ENCODE measurements at places on chromosomes 11 and 22.

DNA sequence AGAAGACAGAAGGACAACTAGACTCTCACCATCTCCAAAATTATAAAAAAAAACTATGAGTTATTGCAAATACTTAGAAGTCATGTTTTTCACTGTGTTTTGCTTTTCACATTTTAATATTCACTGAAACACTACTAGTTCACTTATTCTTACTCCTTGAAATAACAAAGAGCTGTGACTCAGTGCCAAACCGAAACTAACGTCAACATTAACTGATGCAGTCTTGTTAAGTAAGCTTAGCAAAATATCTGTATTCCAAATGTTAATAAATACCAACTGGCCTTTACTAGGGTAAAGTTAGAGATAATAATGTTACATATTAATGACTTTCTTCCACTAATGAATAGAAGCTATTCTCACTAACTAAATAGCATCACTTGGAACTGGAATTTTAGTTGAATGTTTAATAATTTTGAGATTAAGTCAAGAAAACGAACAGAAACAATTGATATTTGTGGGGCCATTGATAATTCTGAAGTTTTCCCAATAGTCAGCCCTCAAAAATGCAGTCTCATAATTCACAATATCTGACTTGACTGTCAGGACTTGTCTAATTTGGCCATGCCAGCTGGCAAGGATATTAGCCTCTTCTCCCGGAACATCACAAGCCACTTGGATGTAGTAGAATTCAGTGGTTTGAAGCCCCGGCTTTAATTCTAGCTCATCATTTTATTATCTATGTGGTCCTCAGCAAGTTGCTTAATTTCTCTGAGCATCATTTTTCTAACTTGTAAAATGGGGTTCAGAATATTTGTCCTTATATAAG is 230.1 kb upstream of the DDI1 start:
- no peak for DNase-seq

DNA sequence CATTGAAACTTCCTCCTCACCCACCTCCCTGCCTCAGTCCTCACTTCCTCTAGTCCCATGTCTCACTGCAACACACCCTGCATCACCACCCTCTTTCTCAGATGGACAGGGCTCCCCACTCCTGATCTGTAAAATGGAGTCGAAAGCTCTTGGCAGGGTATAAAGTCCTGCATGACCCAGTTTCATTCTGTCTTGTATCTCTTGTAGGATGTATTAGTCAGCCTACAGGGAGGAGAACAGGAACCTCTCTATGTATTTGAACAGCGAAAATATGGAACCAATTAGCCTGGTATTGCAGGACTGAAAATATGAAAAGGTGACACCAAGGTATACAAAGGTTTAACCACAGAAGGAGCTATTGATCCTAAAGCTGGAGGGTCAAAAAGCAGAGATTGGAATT is 156.9 kb upstream of the SNX19 start:
- DNase-seq: no peak

GRCh38 chr11:36695111-36695510 is 97.1 kb upstream of the RAG2 start:
- DNase-seq: no peak

DNA sequence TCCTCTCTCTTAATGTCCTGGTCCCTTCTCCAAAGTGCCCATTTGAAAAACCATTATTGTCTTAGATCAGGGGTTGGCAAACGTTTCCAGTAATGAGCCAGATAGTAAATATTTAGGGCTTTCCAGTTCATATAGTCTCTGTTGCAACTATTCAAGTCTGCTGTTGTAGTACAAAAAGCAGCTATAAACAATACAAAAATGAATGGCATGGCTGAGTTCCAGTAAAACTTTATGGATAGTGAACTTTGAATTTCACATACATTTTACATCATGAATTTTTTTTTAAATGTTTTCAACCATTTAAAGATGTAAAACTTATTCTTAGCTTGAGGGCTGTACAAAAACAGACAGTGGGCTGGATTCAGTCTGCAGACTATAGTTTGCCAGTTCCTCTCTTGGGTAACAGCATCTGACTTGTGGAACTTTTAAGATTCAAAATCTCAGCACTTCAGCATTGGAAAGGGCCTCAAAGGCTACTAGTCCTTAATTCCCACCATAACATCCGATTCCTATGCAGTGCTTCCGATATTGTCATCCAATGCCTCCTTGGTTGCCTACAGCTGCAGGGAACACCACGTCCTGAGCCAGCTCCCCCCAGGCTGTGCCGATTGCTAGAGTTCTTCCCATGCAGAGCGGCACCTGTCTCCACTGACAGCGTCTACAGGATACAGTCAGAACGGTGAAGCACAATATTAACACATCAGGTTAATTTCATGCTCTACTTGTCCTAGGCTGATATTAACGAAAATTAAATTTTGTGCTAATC is 65.6 kb upstream of the E2F8 start:
- no peak for DNase-seq

DNA sequence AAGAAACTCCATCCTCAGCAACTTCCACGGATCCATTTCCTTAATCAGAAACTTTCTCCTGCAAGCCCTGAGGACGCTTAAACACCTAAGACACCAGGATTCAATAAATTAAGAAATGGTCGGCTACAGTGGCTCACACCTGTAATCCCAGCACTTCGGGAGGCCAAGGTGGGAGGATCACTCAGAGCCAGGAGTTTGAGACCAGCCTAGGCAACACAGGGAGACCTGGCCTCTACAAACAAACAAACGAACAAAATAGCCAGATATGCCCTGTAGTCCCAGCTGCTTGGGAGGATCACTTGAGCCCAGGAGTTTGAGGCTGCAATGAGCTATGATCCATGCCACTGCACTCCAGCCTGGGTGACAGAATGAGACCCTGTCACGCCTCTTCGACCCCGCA is 46.7 kb downstream of the RPUSD4 start:
- DNase-seq: no peak

- DNase-seq: no peak
These were observed 50.0 kb upstream of the CHST1 start for GRCh38 chr11:45715418-45715817.

DNA sequence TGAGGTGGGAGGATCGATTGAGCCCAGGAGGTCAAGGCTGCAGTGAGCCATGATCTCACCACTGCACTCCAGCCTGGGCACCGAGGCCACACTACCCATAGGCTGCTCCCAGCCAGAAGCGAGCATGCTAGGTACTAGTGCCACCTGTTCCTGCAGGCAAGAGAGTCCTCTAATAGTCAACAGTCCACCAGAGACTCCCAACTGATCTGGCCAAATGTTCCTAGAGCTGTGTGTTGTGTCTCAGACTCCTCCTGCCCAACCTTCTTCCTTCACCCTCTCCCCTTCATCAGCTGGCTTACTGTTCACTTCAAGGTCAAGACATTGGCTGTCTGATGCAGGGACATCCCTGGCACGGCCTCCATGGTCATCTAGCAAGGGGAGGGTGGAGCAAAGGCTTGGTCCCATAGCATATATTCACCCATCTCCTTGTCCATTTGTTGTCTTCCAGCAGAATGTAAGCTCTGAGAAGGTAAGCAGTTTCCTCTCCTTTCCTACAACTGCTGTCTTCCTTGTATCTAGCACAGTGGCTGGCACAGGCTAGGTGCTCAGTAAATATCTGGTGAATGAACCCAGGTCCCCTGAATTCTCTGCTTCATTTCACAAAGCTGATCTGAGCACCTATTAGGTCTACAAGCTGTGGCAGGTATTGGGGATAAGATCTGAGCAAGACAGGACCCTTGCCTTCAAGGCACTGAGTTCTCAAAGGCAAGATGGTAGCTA is 126.2 kb upstream of the SERPIND1 start:
- DNase-seq: no peak

DNA sequence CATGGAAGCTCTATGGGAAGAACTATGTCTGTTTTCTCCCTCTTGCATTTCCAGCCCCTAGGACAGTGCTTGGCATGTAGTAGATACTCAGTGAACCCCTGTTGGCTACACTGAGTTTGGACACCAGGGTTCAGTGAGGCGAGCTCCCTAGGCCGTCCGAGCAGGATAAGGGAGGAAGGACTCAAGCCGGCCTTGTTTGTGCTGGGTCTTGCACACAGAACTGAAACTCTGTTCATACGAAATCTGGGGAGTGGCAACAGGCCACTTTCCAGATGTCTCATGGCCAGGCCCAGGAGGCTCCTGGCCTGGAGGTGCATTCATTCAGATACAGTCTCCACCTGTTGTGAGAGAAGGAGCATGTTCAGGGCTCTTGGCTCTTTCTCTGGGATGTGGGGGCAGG is 23.6 kb upstream of the LMO1 start:
- no peak for DNase-seq

All from right cardiac atrium (tissue), 5 donors.